Nucleus accumbens (tissue), 56 donors: ENCODE measurements at places on chromosomes 13 and 19.

GRCh38 chr13:68428292-68428691 lies 1198.2 kb upstream of the PCDH9 start:
- DNase-seq: no peak

- DNase-seq: peak; percentile 7
Observed at GRCh38 chr19:42140125-42140754, 8.0 kb upstream of the POU2F2 start.

- DNase-seq: no peak
Observed at GRCh38 chr19:15330801-15331418, 1.4 kb downstream of the BRD4 start.

GRCh38 chr13:21676611-21677021 lies 5.7 kb downstream of the FGF9 start:
- no peak for DNase-seq

- no peak for DNase-seq
Observed at GRCh38 chr19:46492841-46493235, 2.8 kb downstream of the PNMA8B start.
